Stimulated activated CD4-positive, alpha-beta T cell treated with anti-CD3 and anti-CD28 coated beads, Interleukin-1b, Interleukin-23, amount 100 ng/mL, for 48 hours (primary cell): ENCODE measurements at places on chromosomes 11 and 22.

DNA sequence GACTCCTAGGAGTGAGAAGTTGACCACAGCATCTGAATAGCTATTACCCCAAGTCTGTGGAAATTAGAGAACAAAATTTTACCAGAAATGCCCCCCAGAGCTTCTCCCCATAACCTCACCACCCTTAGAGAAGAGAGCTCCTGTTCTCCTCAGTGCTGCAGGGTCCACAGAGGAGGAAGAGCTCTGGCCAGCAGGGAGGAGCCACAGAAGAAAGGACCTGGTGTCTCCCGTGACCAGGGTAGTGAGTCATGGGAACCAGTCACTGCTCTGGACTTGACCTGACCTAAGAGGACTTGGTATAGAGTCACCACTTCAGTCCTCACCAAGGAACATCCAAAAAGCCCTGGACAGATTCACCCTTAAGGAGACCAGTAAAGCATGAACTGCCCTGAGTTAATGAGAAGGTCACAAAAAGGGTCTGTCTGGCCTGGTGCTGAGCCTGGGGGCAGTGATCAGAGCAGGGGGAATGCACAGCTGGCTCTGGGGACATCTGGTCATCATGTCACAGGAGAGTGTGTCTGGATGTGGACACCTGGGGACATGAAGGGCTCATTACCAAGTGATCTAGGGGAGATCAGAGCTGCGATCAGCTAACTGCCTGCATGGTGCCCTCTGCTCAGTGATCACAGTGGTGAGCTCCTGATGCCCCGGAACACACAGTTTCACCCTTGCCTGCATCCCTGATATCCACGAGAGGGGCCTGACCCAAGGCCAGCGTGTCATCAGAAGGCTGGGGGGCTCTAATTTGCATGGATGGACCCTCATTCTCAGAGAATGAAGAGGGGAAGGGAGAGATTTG is 103.3 kb upstream of the TOP3B start:
- no peak for DNase-seq

DNA sequence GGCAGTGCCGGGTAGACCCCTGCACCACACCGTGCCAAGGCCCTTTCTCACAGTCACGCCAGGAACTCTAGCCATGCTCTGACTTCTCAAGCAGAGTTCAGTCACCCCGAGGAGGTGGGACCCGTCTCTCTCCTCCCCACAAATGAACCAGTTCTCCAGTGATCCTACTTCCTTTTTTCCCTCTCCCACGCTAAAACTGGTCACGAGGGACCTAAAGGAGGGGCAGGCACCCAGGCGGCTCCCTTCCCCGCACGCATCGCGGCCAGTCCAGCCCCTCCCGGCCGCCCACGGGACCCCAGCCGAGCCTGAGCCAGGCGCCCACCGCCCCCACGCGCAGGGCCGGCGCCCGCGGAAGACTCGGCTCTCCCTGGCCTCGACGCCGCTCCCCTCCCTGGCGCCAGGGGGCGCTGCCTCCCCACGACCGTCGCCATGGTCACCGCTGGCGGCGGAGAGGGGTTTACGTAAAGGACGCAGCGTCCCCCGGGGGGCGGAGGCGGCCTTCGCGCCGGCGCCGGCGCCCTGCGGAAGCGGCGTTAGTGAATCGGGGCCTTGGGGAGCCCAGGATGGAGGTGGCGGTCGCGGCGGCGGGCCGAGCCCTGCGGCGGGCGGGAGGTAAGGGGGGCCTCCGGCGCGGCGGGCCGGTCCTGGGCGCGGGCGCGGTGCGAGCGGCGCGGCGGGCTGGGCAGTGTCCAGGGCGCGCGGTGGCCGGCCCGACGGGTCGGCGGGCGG is at the start of gene DAGLA:
Gene DAGLA (plus strand): TSS at position 499 of the 729 bp plus-strand sequence. CDS start 39,765 bp downstream, outside the sequence.
- DNase-seq, result peak; percentile 70

DNA sequence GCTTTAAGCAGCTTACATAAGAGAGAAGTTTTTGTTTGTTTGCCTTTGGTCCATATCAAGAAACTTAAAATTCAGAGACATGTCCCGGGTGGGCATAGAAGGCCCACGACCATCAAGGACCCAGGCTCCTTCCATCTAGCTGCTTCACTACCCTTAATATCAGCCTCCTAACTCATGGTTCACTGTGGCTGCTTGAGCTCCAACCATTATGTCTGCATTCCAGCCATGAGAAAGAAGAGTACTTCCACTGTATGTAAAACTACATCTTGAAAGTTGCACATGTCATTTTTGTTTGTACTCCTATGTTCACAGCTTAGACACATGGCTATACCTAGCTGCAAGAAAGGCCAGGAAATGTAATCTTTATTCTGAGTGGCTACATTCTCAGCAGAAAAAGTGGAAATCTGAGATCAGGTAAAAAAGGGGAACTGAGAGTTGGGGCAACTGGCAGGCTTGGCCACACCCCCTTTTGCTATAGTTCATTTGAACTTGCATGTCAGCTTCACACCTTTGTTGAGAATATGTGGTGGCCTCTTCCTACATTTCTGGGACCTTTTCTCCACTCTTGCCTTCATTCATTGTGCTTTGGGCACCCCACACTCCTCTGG is 81.3 kb upstream of the TP53I11 start:
- no peak for DNase-seq

GRCh38 chr11:57363131-57364080 is 17.5 kb downstream of the PRG3 start:
- no peak for DNase-seq

GRCh38 chr11:110425751-110426545 is 3.8 kb upstream of the FDX1 start:
- no peak for DNase-seq

DNA sequence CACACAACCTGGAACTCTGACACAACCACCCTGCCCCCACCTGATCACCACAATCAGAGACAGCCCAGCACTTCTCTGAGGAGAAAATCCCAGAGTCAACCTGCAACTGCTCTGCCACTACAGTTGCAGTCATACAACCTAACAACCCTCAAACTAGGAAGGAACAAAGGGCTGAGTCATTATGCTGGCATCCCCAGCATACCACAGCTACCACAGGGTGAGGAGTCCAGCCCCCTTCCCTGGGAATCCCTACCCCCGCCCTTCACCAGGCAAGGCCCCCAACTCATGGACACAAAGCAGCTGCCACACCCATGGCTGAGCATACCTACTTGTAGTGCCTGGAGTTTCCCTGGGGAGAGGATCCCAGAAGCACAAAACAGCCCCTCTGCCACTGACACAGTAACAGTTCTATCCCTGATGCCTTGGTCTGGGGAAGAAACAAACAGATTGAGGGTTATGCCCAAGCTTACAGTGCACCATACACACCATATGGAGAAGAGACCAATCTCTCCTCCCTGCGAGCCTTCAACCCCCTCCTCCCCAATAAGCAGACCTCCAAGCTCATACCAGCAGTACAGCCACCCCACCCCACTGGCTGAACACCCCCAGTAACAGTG is 68.5 kb upstream of the C11orf58 start:
- DNase-seq, result no peak

DNA sequence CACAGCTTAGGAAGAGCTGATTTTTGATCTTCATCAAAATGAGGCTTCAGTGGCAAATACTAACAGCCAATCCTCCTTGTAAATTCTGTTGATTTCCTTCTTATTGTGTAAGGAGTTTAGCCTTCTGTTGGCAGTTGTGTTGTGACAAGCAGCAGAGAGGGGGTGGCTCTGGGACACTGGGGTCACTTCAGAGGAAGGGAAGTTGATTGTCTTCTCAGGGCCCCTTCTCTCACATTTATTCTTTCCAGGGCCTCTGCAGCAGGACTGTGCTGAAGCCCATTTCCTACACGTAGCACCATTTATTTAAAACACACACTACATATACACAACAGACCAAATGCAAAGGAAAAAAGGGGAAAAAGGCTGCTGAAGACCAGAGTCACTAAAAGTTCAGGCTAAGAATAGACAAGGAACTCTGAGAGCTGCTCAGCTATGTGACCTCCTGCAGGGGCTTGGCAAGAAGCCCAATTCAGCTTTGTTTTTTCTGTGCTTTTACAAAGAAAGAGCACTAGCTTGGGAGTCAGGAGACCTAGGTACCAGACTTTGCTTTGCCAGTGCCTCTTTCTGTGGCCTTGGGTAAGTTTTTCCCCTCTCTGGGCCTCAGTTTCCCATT is 28.3 kb upstream of the UPB1 start:
- DNase-seq, result no peak

- DNase-seq, result peak; percentile 54
Observed at GRCh38 chr11:77046060-77046501, 11.9 kb downstream of the B3GNT6 start.

GRCh38 chr11:69521457-69521856 is 40.0 kb downstream of the LINC01488 start:
- DNase-seq, result no peak

- no peak for DNase-seq
Observed at GRCh38 chr22:33657670-33658069, 262.6 kb downstream of the LARGE1 start.

DNA sequence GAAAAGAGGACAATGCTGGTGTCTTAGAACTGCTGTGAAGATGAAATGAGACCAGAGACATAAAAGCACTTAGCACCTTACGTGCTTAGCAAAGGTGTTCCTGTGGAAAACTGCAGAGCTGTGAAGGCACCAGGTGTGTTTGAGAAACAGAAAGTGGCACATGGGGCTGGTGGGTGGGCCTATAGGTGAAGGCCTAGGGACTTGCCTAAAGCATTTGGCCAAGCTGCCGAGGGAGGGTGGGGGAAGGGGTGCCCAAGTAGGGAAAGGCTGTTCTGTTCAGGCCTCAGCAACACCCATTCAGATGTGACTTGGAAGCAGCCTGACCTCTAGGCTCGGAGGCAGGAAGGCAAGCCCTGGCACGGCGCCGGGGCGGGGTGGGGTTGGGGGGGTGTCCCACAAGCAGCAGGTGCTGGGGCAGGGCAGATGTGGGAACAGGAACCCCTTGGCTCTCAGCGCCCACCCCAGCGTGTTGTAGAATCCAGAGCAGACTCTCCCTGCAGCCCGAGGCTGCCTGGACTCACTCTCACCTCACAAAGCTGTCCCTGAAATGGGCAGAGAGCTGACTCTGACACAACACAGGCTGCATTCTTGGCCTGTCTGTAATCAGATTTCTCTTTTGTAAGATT is 366.7 kb upstream of the NARS2 start:
- no peak for DNase-seq

DNA sequence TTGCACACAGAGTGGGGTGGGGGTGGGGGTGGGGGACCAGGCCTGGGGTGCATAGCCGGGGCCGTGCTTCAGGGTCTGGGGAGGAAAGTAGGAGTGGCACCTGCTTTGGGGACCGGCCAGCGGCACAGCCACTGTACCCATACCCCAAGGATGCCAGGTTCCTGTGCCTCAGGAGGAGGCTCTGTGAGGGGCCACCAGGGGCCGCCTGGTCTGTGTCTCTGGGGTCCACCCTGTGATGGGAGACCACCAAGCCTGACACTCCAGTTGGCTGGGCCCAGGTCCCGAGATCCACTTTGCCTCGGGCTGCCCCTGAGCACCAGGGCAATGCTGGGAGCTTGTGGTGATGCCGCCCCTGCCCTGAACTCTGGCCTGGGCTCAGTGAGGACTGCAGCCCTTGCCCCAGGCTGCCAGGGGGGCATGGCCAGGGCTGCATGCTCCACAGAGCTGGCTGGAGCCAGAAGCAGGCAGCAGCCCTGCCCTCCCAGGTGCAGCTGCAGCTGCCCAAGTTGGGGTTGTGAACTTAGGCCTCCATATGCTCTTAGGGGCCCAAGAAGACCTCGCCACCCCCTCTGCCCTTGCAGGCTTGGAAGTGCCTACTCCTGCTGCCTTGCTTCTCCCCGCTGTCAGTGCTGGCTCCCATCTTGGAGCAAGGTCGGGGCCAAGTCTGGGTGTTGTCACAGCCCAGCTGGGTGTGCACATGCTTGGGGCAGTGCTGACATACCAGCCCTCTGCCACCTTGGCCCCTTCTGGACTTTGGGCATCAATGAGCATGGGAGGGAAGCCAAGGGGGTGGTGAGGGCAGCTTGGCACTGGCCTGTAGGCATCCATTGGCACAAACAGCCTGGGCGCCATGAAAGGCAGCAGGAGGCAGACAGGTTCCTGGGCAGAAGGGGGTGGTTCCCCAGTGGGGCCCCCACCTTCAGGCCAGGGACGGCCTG is 123.3 kb upstream of the THY1 start:
- DNase-seq, result no peak

DNA sequence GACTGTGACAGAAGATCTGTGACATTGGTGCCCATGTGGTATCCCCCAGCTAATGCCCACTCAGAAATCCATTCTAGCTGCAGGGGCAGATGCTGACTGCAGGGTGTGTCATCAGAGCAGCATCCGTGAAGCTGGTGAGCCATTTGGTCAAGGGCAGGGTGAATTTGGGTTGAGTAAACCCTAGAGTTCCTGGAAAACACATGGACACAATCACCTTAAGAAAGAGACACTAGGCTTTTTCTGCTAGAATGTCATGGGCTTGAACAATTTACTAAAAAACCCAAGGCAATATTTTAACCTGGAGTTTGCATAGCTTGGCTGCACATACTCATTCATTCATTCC is 100.0 kb downstream of the ADAMTS15 start:
- no peak for DNase-seq

DNA sequence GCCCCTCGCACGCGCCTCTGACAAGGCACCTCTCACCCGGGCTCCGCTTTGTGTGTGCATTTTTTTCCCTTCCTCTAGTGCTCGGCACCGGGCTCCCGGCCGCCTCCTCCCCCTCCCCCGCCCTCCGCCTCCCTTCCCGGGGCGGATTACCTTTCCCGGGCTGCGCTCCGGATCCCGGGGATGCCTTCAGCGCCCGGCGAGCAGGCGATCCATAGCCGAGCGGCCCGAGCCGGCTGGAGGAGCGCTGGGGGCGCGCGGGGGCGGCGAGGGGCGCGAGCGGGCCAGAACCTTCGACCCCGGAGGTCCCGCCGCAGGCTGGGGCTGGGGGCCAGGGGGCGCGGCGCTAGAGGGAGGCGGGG is 282 bp downstream of the MPPED2 start:
- DNase-seq, result no peak

DNA sequence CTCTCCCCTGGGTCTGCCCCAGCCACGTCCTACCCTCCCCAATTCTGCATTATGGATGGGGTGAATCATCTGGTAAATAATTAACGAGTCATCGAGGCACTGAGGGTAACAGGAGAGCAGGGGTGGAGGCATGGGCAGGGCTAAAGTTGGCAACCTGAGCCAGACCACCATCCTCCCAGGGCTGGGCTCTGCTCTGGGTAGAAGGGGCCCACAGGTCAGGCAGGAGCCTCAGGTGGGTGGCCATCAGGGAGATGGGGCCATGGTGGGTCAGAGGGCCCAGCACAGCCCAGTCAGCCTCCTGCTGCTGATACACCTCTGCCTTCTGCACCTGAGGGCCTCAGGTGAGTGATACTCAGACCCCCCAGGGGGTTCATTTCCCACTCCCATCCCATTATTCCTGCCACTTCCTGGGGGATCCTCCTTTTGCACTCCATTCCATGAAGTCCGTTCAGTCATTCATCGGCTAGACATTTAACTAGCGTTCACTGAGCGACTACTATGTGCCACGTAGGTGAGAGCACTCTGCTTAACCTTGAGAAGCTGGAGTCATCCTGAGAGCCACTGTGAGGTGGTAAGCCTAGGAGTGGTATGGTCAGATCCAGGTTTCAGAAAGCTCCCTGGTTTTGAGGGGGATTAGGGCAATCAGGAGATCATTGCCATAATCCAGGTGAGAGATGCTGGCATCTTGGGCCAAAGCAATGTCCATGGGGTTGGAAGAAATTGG is at the start of gene VSIG10L2:
Gene VSIG10L2 (plus strand): TSS at position 248 of the 724 bp plus-strand sequence. CDS start 12 bp downstream, at position 260.
- DNase-seq, result no peak

- no peak for DNase-seq
Observed at GRCh38 chr11:19398273-19398672, 157.5 kb upstream of the E2F8 start.

GRCh38 chr11:16825968-16826367 is 87.5 kb downstream of the C11orf58 start:
- DNase-seq, result no peak

- no peak for DNase-seq
Observed at GRCh38 chr11:60786811-60787567, 1.9 kb downstream of the MS4A10 start.

- no peak for DNase-seq
Observed at GRCh38 chr11:102241026-102241425, 76.3 kb upstream of the BIRC3 start.
